ENCODE measurements at places on chromosomes 11 and 22. TPM values are rescaled to one million over a fixed set of nuclear protein-coding genes. Genes with fewer than 3 reads are reported as not detected.

DNA sequence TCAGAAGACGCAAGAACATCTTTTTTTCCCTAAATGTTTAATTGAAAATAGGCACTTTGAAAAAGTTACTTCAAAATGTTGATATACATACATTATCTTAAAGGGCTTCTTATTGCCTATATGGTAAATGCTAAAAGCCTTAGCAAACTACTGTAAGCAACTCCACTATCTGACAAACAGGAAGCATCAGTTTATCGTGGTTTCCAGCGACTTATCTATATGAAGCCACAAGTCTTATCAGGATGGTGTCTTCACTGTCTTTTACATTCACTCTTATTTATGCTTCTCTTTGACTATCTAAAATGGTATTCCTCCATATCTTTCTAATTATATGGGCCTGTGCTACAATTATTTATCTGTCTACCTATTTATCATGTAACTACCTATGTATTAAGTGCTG lies 2091.9 kb downstream of the LRRC4C start:
- DNase-seq: no peak

- DNase-seq: no peak
These were observed 10.6 kb downstream of the DGCR2 start for GRCh38 chr22:19111584-19111983.

- DNase-seq: no peak
These were observed 183.1 kb downstream of the CHST1 start for GRCh38 chr11:45482331-45482730.

Gene C2CD2L
- total RNA-seq: 35.6 TPM

GRCh38 chr11:534396-535209 lies 773 bp downstream of the HRAS start:
- DNase-seq: no peak

Gene KRTAP5-11
- total RNA-seq: not detected

Gene SYT12
- total RNA-seq: not detected

Gene HPX
- total RNA-seq: not detected

- peak; percentile 41 for DNase-seq
These were observed 403 bp upstream of the SBF2 start for GRCh38 chr11:10294290-10294953.

Gene GDPD4
- not detected for total RNA-seq

Gene EXT2
- 47.8 TPM for total RNA-seq

Gene TENM4
- total RNA-seq: 0.37 TPM

DNA sequence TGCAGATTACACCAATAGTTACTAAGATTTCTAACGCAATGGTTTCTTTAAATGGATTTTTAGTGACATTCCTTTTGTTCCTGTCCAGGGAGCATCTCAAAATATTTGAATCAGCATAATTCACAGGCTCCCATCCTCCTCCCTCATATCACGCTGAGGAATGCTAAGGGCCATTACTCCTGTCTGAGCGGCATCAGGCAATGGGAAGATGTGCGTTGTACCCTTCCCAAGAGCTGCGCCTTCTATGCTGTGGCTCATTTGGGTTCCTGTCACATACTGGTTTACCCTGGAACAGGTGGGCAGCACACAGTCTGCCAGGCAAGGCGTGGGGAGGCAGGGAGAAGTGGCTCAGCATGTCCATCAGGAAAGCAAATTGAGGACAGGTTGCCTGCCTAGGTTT lies 121.9 kb downstream of the DBX1 start:
- no peak for DNase-seq

Gene SLC37A2
- total RNA-seq: 7.6 TPM

- DNase-seq: peak; percentile 69
These were observed 141.2 kb upstream of the TIMP3 start for GRCh38 chr22:32660292-32660691.

DNA sequence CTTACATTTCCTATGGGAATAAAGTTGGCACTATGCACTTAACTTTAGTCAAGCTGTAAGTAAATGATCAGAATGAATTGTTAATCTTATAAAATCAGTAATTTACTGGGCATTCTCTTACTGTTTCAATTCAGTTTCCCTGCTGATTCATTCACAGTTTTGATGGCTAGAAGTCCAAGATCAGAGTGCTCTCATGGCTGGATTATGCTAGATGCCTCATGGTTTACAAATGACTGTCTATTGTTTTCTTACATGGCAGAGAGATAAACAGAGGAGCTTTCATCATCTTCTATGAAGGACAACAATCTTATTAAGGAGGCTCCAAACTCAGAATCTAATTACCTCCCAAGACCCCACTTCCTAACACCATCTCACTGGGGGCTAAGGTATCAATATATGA lies 135.1 kb upstream of the CARD18 start:
- no peak for DNase-seq

GRCh38 chr11:12769834-12770345 lies 95.7 kb downstream of the TEAD1 start:
- DNase-seq: no peak

GRCh38 chr11:12496181-12497025 lies 119.0 kb downstream of the PARVA start:
- DNase-seq: no peak

DNA sequence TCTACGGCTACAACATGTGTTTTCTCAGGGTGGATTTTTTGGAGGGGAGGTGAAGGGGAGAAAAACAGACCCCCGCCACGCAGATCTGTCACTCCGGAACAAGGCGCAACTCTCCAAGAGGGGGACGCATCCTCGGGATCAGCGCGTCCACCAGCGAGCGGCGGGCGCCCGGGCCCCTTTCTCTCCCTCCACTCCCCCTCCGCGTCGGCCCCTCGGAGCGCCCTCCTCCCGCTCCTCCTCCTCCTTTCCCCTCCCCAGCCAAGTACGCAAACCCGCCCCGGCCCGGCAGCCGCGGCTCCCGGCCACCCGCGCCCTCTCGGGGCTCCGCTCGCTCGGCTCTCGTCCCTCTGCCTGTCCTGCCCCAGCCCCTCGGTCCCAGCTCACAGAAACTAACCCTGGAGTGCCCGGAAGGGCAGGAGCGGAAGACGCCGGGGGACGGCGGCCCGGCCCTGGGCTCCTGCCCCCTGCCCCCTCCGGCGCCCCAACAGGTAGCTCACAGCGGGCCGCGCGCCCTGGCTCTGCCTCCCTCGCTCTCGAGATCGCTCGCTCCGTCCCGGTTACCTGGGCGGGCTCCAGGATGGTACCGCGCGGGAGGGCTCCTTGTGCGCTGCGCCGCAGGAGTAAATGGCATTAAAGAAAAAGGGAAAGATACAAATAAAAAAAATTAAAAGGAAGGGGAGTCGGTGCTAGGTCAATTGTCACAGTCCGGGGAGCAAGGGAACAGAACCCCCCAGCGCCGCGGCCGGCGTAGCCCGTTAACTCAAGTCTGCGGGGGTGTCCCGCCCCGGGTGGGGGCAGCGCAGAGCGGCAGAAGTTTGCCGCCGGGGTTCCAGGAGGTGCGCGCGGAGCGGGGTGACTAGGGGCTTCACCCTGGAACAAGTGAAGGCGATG lies 131.4 kb upstream of the C11orf58 start:
- DNase-seq: peak; percentile 16

- no peak for DNase-seq
These were observed 322.7 kb upstream of the ISX start for GRCh38 chr22:34743110-34743751.

DNA sequence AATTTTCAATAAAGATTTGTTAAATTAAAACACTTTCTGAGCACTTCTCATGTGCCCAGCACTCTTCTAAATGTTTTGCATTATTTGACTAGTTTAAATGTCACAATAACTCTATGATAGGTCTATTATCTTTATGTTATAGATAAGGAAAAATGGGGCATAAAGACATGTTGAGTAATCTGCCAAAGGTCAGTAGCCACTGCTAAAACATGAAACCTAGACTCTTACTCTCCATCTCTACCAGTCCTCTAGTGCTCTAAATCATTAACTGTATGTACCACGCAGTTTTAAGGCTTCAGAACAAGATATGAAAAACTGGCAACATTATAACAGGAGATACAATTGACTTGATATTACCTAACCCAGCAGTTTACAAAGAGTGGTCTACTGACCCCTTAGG lies 6.9 kb downstream of the RAB6A start:
- no peak for DNase-seq

GRCh38 chr11:1557904-1558774 lies 13.9 kb downstream of the DUSP8 start:
- peak; percentile 66 for DNase-seq

DNA sequence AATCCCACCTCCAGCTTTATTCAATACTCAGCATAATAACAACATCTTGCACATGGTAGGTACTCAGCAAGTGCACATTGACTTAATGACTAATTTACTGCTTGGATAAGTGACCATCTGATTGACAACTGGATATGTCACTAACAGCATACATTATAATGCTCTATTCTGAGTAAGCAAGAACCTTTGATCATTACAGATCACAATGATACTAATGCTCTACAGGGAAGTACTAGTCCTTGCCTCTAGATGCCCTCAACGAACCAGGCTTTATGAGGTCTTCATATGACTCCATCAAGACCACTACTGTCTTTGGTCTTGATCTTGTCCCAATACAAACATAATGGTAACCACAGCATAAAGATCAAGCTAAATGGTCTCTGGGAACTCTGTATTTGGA lies 167.6 kb upstream of the MTMR2 start:
- no peak for DNase-seq

DNA sequence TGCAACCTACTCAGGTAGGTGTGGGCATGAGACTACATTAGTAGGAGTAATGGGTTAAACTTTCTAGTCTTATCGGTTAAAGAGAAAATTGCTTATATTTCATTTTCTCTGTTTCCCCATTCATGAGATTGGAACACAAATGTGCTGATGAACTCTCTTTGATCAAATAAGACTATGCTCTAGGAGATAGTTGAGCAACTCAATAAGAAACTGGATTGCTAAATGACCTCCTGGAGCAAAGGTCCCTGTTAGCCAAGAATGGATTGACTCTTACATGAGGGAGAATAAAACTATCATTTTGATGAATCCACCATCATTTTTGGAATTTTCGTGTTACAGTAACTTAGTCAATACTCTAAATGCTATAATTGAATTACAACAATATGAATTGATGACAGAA lies 11.1 kb upstream of the NOX4 start:
- DNase-seq: no peak

- no peak for DNase-seq
These were observed 51.0 kb downstream of the MYO7A start for GRCh38 chr11:77179048-77179447.

- no peak for DNase-seq
These were observed 1160.3 kb downstream of the FAM181B start for GRCh38 chr11:81573367-81573766.

- no peak for DNase-seq
These were observed 356.0 kb upstream of the CADM1 start for GRCh38 chr11:115860246-115860645.

Gene TMEM135
- total RNA-seq: 123 TPM

GRCh38 chr11:97454988-97455387 lies 1065.2 kb downstream of the JRKL start:
- DNase-seq: no peak

DNA sequence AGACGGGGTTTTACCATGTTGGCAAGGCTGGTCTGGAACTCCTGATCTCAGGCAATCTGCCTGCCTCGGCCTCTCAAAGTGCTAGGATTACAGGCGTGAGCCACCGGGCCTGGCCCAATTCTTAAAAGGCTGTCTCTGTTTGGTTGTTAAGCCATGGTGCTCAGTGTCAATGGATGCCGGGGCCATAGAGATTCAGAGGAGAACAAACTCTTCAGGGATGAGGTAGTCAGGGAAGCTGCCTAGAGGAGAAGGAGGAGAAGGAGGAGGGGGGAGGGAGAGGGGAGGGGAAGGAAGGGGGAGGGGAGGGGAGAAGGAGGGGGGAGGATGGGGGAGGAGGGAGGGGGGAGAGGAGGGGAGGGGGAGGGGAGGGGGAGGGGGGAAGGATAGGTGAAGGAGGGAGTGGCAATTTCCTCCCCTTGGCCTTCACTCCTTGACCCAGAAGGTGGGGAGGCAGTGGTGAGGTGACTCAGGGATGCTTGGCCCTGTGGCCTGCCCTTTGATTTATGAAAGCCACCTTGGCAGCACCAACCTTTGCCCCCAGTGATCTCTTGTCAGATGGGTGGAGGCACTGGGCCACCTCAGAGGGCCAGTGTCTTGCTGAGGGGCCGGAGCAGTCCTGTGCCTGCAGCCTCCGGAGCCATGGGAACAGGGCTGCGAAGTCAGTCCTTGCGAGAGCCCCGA lies at the start of gene C11orf86:
TSS of gene C11orf86 (plus strand) at position 581 of the 681 bp plus-strand sequence. CDS start at position 640, 59 bp downstream.
- peak; percentile 66 for DNase-seq

Gene TSSK2
- total RNA-seq: not detected

DNA sequence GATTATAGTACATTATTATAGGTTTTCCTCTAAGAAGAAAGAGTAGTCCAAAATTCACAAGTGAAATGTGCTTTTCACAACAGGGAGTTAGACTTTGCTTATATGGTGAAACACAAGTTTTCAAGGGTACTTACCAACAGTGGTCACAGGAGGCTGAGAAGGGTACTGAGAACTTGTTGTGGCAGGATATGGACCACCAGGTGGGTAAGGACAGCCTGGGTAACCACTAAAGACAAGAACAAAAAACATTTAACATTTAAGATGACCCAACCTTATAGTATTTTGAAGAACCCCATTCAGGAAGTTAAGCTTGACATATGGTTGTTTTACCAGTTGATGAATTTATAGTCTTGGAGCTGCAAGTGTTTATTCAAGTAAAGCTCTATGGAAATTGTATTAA lies 24.4 kb downstream of the TSG101 start:
- no peak for DNase-seq

Gene SLC22A25
- not detected for total RNA-seq

GRCh38 chr22:45402466-45402985 lies 10.9 kb downstream of the SMC1B start:
- DNase-seq: no peak

DNA sequence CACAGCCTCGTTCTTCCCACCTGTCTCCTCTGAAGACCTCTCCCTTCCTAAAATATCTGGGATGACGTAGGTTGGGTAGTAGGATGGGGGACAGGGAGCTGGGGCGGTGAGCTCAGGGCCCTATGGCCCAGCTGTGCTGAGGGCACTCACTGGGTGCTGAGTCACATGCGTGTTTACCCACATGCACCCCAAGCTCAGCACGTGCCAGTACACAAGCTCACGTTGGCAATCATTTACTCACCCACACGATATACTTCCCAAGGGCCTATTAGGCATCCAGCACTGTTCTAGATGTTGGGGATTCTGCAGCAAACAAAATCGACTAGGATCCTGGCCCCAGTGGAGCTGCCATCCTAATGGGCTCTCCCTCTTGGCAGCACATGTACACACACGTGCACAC lies 28.7 kb downstream of the ARAP1 start:
- DNase-seq: no peak

DNA sequence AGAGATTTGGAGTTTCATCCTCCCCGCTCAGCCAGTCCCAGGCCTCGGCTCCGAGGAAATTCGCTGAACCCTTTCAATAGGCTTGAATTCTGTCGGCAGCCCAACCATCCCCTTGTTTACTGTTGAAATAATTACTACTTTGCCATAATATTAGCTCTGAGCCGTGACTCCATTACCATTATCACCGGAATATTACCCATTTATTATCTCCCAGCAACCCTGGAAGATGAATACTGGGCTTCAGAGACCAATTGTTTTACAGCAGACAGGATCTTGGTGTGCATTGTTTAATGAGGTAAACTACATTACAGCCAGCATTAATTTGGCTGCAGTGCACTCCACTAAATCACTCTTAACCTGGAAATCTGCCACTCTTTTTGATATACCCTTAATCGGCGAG lies 867.4 kb downstream of the NTM start:
- no peak for DNase-seq

GRCh38 chr11:102007567-102008437 lies 39.4 kb upstream of the CFAP300 start:
- DNase-seq: peak; percentile 60

GRCh38 chr11:59923813-59924212 lies 14.4 kb upstream of the OOSP1 start:
- DNase-seq: no peak

Gene TRPM5
- total RNA-seq: 1.4 TPM

- no peak for DNase-seq
These were observed 11.3 kb upstream of the QSER1 start for GRCh38 chr11:32881286-32881685.

Gene PGA5
- total RNA-seq: not detected

All from transverse colon (tissue), 4 donors.